ENCODE measurements at places on chromosomes 5 and 9.

- no peaks in the 10 kb centered on the region for H3K27me3 ChIP-seq
- H3K27ac ChIP-seq, result no peak overlapping the region
These were observed 303.0 kb upstream of the GRIA1 start for GRCh38 chr5:153187503-153187902.

- no peak for DNase-seq
- no peak overlapping the region for H3K4me3 ChIP-seq
- H3K4me1 ChIP-seq, result no peaks in the 10 kb centered on the region
- no peak overlapping the region for H3K27ac ChIP-seq
- peaks cover 7% of the 10 kb centered on the region for H3K27me3 ChIP-seq
These were observed 20.4 kb upstream of the SELENOP start for GRCh38 chr5:42832060-42832459.

GRCh38 chr9:129900263-129901027 lies 65.2 kb downstream of the USP20 start:
- peaks cover 13% of the 10 kb centered on the region for H3K4me1 ChIP-seq
- H3K27me3 ChIP-seq, result no peaks in the 10 kb centered on the region
- peak overlapping the region; percentile 51 for H3K27ac ChIP-seq
- no peak overlapping the region for H3K4me3 ChIP-seq
- DNase-seq, result no peak

DNA sequence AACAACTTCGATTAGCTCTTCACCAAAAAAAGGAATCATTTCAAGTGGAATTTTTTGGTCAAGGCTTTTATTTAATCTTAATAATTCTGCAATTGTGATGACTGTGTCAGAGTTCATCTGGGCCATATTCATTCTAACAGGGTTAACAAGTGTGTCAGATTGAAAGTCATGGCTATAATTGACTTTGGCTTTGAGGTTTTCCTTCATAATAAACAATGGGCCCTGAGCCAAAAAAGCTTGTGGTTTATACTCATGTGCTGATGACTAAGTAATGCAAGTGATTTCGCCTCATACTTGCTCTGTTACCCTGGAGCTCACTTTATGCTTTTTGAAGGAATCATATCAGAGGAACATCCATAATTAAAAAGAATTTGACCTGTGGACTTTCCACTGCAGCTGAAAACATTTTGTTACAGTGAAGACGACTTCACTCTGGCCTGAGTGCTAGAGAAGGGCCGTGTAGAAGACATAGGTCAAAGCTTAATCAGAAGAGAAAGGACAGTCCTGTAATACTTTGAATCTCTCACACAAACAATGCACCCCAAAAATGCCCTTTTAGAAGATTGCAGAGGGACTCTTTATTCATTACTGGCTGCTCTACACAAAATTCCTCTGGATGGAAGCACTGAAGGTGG lies 101.7 kb downstream of the GDNF start:
- no peak overlapping the region for H3K27ac ChIP-seq
- peaks cover 14% of the 10 kb centered on the region for H3K4me1 ChIP-seq
- H3K36me3 ChIP-seq, result peaks cover 41% of the 10 kb centered on the region
- no peak for DNase-seq
- no peak overlapping the region for H3K4me3 ChIP-seq

GRCh38 chr5:76820526-76820890 lies 1.7 kb downstream of the F2RL1 start:
- H3K27ac ChIP-seq, result no peak overlapping the region
- H3K27me3 ChIP-seq, result peaks cover 69% of the 10 kb centered on the region
- H3K36me3 ChIP-seq, result peaks cover 4% of the 10 kb centered on the region
- no peak for DNase-seq
- H3K4me1 ChIP-seq, result peaks cover 19% of the 10 kb centered on the region

DNA sequence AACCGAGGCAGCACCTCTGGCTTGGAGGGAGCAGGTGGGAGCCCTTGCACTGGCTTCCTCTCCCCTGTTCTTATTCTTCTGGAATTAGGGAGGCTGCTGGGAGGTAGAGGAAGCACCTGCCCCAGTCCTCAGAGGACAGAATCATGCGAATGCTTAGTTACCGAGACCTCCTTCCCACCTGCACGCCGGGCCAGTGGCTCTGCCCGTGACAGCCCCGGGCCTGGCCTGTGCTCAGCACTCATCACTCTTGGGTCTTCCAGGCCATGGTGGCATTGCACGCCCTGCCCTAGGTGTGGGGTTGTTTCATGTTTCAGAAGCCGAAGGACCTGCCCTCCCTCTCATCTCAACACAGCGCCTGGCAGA lies 45.3 kb upstream of the NKD2 start:
- H3K4me1 ChIP-seq, result peaks cover 32% of the 10 kb centered on the region
- no peak overlapping the region for H3K4me3 ChIP-seq
- H3K36me3 ChIP-seq, result peaks cover 6% of the 10 kb centered on the region
- no peak for DNase-seq
- H3K27ac ChIP-seq, result no peak overlapping the region

DNA sequence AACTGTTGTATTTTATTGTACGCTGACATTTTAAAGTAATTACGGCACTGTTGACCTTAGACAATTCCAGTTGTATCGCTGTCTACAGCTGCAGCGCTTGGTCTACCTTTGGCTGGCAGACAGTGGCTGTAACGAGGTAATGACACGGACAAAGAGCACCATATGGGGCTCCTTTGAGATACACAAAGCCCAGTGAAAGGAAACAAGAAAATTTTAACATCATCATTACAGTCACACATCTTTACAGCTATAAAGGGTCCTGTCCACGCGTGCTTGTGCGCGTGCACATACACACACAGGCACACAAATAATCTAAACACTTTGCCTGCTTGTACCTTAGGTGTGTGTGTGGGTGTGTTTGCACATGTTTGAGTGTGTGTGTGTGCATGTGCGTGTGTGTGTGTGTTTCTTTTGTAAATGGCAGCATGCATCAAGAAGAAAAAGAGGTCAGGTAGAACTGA lies 946.0 kb downstream of the NR2F1-AS1 start:
- no peaks in the 10 kb centered on the region for H3K27me3 ChIP-seq
- no peak for DNase-seq
- peak overlapping the region; percentile 34 for H3K27ac ChIP-seq
- peaks cover 7% of the 10 kb centered on the region for H3K36me3 ChIP-seq
- no peak overlapping the region for H3K4me3 ChIP-seq

- no peak for DNase-seq
- no peaks in the 10 kb centered on the region for H3K36me3 ChIP-seq
- H3K4me1 ChIP-seq, result peaks cover 67% of the 10 kb centered on the region
- peak overlapping the region; percentile 28 for H3K4me3 ChIP-seq
- peak overlapping the region; percentile 73 for H3K27ac ChIP-seq
These were observed 17.9 kb upstream of the C5orf47 start for GRCh38 chr5:173970878-173971650.

- DNase-seq, result no peak
- H3K4me3 ChIP-seq, result no peak overlapping the region
- H3K4me1 ChIP-seq, result no peaks in the 10 kb centered on the region
- H3K36me3 ChIP-seq, result no peaks in the 10 kb centered on the region
- H3K27me3 ChIP-seq, result no peaks in the 10 kb centered on the region
These were observed 180.2 kb downstream of the TRIM36 start for GRCh38 chr5:114989512-114989911.

GRCh38 chr9:101200852-101201251 lies 172.3 kb downstream of the PLPPR1 start:
- no peak for DNase-seq
- H3K27ac ChIP-seq, result no peak overlapping the region
- H3K4me1 ChIP-seq, result no peaks in the 10 kb centered on the region
- no peaks in the 10 kb centered on the region for H3K36me3 ChIP-seq
- H3K27me3 ChIP-seq, result no peaks in the 10 kb centered on the region

GRCh38 chr9:8815931-8816330 lies 1016.4 kb upstream of the DMAC1 start:
- H3K4me3 ChIP-seq, result no peak overlapping the region
- peaks cover 42% of the 10 kb centered on the region for H3K4me1 ChIP-seq
- H3K36me3 ChIP-seq, result peaks cover 35% of the 10 kb centered on the region
- DNase-seq, result no peak
- H3K27ac ChIP-seq, result peak overlapping the region; percentile 80
- no peaks in the 10 kb centered on the region for H3K27me3 ChIP-seq

All from nephron progenitor cell (in vitro differentiated cells).